Mesothelial cell of epicardium (in vitro differentiated cells): ENCODE measurements at places on chromosomes 7 and 10.

GRCh38 chr10:64508029-64508661 is 986.9 kb downstream of the REEP3 start:
- DNase-seq: no peak

GRCh38 chr7:133021196-133021595 is 60.7 kb downstream of the CHCHD3 start:
- DNase-seq: no peak

GRCh38 chr10:121221072-121221471 is 369.9 kb downstream of the WDR11 start:
- DNase-seq: no peak

DNA sequence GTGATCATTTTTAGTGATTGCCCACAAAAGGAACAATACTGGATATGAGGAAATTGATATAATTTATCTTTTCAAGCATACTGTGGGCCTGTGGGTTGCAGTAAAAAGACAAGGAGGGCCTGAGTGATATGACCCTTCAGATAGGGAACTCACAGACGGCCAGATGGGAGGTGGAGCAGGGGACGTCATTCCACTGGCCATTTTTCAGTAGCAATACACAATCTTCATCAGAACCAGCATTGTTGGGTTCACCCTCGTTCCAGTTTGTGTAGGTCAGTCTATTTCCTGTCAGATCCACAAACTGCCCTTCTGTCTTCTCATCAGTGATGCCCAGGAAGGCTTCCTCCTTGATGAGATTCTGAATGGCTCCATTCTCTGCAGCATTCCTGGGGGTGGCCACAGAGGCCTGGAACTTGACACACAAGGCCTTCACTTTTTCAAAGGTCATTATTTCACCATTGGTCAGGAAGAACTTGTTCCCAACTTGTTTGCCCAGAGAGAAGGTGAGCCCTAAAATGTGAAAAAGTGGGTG is 4.5 kb downstream of the MBL2 start:
- DNase-seq: no peak

- no peak for DNase-seq
Observed at GRCh38 chr7:33421429-33421828, 292.1 kb downstream of the BBS9 start.

GRCh38 chr10:34523017-34523767 is 291.9 kb downstream of the PARD3 start:
- no peak for DNase-seq

DNA sequence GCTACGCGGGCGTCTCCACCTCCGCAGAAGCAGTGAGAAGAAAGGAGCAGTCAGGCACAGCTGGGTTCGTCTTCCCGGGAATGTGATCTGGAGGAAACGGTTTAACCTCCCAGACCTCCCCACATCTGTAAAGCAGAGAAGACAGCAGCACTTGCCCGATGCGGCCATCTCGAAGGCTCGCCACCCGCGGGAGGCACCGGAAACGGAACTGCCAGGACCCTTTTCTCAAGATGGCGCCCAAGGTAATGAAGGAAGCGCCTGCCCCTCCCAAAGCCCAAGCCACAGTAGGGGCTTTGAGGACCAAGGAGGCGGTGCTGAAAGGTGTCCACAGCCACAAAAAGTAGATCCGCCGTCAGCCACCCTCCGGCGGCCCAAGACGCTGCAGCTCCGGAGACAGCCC is 41.7 kb downstream of the ASB13 start:
- no peak for DNase-seq

DNA sequence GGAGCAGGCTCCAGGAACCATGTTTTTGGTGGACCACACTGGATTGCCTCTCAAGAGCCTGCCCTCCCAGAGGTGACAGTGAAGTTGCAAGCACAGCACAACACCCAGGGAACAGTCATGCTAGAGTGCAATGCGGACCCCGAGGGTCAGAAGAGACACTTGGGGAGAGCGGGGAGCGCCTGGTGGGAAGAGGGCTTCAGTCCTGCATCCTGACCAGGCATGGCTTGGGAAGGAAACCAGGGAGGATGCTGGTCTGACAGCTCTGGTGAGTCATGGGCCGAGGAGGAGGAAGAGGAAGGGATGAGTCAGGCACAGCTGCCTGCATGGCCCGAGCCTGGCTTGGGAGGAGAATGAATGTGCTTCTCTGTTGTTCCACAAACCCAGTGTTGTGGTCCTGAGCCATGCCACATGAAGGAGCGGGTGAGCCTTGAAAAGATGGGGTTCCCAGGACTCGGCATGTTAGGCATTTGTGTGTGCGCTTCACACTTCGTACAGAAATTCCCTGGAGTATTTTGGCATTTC is 29.5 kb upstream of the ANKRD2 start:
- no peak for DNase-seq

GRCh38 chr10:123742751-123743440 is 76.7 kb downstream of the GPR26 start:
- DNase-seq: no peak

DNA sequence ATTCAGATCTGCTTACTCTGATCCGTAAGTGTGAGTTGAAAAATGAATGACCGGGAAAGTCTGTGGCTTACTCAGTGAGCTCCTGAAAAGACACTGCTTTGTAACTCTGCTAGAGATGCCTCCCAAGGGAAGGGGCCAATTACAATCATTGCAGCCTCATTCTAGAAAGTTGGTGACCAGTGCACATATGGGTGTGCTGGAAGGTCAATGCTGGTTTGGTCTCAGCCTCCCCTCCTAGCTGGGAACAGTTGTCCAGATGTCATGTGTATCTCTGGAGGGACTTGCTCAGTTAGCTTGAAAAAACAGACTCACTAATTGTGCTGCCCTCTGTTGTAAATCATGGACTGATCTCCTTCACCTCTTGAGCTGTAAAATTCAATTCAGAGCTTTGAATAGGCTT is 405.0 kb downstream of the ADRA2A start:
- DNase-seq: no peak

DNA sequence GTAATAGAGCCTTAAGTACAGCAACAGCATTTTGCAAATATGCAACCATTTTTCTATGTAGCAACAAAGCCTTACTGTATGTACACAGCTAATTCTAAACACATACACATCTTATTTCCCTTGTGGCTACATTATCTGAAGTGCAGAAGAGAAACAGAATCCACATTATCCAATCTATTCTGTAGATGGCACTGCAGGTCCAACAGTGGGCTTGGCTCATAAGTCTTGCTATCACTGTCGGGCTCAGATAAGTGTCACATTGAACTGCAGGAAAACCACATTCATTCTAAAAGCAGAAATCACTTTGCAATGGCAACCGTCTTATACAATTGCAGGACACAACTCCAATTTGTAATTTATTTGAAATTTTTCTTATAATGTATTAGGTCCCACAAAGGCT is 109.8 kb upstream of the NOBOX start:
- DNase-seq: no peak

GRCh38 chr10:85642082-85642420 is 724.5 kb downstream of the GRID1 start:
- DNase-seq: no peak

GRCh38 chr7:143850682-143851081 is 51.3 kb downstream of the TCAF1 start:
- no peak for DNase-seq

DNA sequence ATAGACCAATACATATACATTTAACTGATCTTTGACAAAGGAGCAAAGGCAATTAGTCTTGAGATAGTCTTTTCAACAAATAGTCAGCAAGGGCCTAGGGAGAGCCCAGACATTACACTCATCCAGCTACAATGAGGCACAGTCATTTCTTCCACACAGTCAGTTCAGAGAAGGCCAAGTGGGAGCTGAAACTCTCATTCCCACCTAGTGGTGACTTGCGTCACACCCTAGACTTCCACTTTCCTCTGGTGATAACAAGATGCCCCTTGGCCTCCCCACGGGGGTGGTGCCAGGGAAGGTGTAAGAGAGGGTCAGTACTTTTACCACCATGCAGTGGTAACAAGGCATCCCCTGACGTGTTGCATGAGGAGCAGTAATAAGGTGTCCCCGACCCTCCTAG is 8.0 kb downstream of the FRMPD2 start:
- no peak for DNase-seq
